Cardiac septum (tissue), 1 donor: ENCODE measurements at places on chromosomes 5 and 9.

GRCh38 chr5:126354012-126354857 lies 69.0 kb upstream of the GRAMD2B start:
- no peak for DNase-seq

- peak; percentile 70 for DNase-seq
These were observed 104.7 kb upstream of the PHYKPL start for GRCh38 chr5:178337334-178337741.

DNA sequence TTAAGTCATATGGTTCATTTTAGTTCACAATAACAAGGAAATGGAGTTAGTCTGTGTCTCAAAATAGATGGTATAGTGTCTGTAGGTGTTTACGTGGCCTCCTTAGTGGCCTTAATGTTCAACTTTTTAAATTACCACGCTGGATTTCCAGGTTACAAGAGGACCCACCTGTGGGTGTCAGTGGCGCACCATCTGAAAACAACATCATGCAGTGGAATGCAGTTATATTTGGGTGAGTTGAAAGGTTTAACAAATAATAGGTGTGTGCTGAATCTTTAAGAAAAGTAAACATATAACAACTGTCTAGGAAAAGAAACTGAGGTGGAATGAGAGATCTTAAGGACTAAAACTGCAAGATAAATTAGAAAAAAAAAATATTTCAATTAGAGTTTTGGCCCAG lies 2.9 kb downstream of the UBE2B start:
- DNase-seq = no peak

DNA sequence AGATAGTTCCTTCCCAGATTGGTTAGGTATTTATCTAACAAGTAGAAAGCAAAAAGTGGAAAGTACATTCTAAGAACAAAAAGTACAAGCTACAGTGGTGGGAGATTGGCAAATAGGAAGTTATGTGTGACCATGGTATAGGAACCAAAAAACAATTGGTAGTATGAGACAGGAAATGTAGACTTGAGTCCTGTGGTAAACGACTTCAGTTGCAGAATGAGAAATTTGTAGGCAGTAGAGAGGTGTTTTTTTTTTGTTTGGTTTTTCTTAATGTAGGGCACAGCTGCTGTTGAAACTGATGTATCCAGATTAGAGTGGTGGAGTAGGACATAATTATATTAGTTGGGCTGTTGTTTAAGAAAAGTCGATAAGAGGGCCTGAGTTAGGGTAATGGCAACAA lies 72.0 kb downstream of the CCNH start:
- no peak for DNase-seq

DNA sequence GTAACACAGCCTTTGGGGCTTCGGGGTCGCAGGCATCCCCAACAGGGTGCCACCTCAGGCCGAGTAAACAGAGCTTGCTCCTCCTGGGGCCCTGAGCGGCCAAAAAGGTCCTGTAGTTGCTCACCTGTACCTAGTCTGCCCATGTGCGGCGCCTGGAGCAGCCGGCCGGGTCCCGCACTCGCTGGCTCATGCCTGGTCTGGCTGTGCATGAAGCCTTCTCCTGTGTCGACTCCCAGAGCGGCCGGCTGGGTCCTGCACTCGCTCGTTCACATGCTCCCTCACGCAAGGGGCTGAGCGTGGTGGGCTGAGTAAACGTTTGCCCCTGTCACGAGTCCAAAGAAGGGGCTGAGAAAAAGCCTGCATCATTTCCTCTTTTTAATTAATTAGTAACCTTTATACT lies 162.4 kb upstream of the TUT7 start:
- DNase-seq = no peak

- DNase-seq = no peak
These were observed 9.5 kb upstream of the PHF19 start for GRCh38 chr9:120886490-120886967.

- DNase-seq = no peak
These were observed 121.6 kb downstream of the MEF2C start for GRCh38 chr5:88761269-88761850.

DNA sequence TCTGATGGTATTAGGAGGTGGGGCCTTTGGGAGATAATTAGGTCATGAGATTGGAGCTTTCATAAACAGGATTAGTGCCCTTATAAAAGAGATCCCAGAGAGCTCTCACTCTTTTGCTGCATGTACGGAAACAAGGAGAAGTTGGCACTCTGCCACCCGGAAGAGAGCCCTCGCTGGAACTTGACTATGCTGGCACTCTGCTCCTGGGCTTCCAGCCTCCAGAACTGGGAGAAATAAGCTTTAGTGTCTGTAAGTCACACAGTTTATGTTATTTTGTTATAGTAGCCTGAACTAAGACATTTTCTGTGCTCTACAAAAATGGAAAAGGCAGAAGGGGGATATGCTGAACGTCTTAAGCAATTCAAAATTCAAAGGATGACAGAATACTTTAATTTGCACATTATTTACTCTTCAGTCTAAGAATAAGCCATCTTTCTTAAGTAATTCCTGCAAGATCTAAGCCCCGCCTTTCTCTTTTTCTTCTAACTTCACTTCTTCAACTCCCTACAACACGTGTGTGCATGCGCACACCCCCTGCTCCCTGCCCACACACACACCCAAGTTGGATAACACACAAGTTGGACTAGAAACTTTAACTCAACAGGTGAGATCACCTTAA lies 17.3 kb downstream of the NFIB start:
- DNase-seq = no peak

GRCh38 chr5:61307191-61307590 lies 24.9 kb upstream of the ZSWIM6 start:
- DNase-seq = no peak

DNA sequence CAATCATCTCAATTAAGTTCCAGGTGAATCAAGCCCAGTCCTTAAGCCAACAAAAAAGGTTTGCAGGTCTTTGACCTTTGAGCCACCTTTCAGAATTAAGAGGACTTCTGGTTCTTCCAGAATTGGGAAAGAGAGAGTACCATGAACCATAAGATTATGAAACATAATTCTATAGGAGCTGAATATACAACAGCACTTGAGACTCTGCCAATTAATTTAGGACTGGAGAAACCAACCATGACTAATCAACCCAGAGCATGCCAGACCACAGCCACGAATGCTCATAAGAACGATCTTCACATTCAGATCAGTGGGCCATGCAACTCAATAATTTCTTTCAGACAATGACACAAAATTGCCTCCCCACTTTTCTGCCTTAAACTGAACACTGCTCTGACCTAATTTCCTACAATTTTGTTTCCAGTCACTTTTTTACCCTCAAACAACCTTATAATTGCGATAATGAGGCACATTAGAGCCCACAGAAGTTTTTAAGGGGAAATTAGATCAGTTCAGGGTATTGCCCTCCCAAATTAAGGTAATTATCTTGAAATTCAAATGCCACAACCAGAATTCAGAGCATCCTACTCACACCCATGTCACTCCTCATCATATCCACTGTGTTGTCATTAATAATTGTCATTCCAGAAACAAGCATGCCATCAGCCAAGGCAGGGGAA lies 213.4 kb downstream of the ATPSCKMT start:
- DNase-seq = no peak

DNA sequence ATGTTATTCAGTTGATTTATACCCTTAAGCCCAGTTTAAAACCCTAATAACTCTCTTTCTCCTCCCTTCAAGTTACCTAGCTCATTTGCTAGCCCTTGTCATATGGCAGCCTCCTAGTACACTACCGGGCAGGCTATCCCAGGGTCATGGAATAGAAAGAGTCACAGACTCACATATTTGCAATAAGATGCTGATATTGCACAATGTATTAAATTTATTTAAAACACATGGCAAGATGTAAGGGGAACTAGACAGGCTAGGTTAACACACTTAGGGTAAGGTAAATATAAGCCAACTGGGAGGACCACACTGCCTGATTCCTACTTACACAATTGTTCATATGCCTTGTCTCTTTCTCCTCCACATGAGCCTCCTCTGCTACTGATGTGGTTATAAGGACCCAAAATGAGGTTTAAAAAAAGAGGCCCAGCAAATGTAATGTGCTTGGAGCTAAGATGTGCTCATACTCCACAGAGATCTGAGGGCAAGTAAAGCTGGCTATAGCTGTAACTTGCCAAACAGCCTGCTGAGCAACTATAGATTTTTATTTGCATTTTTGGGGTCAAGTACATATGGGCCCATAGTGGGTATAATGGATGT lies 130.0 kb downstream of the ENC1 start:
- DNase-seq = no peak

- no peak for DNase-seq
These were observed 27.8 kb downstream of the MAT2B start for GRCh38 chr5:163533223-163533622.

DNA sequence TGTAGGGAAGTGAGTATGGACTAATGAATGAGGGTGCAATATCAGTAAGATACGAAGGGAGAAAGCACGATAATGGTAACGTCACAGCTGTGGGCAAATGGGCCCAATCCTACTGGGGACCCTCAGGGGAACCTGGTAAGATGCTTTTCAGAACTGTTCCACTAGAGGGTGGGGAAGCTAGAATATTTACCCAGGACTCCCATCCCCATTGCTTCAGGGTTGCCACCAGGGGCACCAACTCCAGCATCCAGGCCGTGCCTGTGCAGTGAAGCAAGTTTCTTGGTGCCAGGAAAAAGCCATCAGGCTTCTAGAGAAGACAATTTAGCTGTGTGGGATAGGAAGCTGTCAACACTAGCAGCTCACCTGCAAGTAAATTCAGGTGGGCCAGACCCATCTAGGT lies 409.3 kb downstream of the AGTPBP1 start:
- DNase-seq = no peak

GRCh38 chr5:107381189-107381856 lies 289.4 kb downstream of the EFNA5 start:
- no peak for DNase-seq

DNA sequence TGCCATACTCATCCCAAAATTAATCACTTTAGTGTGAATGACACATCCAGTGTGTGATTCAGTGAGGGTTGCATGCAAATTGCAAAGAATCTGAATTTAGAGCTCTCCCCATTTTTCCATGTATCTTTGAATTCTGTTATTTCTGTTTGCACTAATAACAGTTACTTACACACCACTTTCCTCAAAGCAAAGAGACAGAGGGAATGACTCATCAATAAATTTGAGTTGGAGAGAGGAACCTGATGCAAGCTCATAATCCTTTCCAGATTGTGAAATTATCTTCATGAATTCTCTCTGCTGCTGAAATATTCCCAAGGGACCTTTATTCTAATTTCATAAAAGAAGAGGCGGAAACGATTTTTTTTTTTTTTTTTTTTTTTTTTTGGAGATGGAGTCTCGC lies 204.8 kb downstream of the CDH9 start:
- DNase-seq = no peak

GRCh38 chr5:59037453-59037852 lies 454.6 kb downstream of the RAB3C start:
- DNase-seq = no peak

DNA sequence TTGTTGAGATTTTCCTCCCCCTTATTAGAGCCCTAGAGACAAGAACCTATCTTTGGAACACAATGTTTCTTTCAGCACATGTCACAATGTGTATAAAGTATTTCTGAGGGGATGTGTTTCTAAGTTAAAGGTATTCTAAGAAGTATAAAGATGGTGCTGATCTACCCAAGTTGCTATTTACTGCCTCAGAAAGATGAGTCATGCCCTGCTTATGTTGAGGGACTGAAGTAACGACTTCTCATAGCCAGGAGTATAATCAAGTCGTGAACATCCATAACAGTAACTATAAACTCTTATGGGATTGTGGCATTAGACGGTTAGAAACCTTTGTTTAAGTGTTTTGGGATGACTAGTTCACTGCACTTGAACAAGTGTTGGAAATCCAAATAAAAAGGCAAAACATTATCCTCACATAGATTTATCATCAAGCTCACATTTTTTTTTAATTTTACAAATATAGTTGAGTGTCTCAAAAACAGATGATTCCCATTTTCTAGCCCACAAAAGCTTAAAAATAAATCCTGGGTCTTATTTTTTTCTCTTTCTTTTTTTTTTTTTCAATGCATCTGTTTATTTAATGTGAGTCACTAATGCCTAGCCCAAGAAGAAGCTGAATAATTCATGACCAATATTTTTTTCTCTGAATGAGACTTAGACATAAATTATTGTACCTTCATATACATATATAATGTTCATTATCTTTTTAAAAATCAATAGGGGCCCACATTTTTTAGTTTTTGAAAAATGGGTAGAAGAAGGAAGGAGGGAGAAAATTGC lies 12.2 kb upstream of the TMEM252 start:
- no peak for DNase-seq

GRCh38 chr9:99013550-99013949 lies 69.8 kb downstream of the COL15A1 start:
- DNase-seq = no peak

- DNase-seq = no peak
These were observed 25.1 kb upstream of the GCNT1 start for GRCh38 chr9:76433836-76434235.

DNA sequence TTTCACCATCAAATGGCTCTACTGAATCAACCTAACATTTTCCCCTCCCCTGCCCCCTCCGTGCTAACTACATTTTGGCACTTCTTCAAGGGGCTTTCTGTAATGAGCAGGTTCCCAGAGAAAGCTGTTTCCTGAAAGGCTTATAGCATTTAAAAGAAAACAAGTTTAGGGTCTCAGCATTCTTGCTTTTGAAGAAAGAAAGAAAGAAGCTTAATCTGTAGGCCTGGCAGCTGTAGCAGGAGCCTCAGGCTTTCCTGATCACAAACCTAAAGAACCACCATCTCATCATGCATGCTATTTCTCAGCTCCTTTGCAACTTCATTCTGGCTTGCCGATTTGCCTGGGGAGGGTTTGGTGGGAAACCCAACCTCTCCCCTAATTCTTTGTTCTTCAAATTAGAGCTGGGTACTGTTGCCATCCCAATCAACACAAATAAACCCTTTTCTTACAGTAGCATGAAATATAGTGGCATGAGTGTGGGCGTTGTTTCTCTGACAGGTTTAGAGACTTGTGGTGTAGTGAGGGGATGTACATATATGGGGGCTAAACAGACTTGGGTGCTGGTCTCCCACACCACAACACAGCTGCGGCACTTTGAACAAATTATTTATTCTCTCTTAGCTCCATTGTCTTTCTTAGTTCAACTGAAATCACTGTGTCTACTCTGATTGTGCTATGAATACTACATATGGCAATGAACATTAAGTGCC lies 160.5 kb upstream of the TNC start:
- DNase-seq = no peak

GRCh38 chr5:149645236-149645635 lies 63.9 kb downstream of the ARHGEF37 start:
- no peak for DNase-seq

- DNase-seq = no peak
These were observed 894.9 kb upstream of the CTNND2 start for GRCh38 chr5:12799165-12799564.

- DNase-seq = no peak
These were observed 14.0 kb downstream of the PRKAA1 start for GRCh38 chr5:40784027-40784653.

- no peak for DNase-seq
These were observed 97.2 kb downstream of the CRB2 start for GRCh38 chr9:123453076-123453667.

DNA sequence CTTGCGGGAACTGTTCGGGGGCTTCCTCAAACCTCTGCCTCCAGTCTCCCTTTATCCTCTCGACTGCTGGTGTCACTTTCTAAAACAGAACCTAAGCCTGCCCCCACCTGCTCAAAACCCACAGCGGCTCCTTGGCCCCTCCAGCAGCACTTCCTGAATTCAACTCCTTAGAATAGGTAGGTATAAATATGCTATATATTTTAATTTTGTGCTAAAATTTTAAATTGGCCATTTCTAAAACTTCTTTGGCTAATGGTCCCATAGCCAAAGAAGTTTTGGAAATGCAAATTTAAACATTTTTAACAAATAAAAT lies 71.8 kb upstream of the TBC1D2 start:
- DNase-seq = no peak
